Upper lobe of right lung (tissue), 1 donor: ENCODE measurements at places on chromosomes 16 and 17.
A peak's percentile ranks its signal among the peaks of the same experiment; 100 is the strongest.

DNA sequence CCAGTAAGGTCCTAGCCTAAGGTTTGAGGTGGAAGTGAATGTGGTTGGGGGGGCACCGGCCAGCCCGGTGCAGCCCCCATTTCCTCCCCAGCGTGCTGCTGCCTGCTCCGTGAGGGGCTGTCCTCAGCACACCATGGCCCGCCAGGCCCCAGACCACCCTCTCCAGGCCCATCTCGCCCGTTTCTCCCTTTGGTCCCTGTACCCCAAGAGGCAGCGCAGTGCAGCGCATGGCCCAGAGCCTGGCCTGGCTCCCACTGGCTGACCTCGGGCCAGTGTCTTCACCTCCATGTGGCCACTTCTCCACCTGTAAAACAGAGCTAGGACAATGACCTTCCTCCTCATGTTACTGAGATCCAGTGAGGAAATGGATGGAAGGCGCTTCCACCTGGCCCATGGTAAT is 170.0 kb upstream of the GSE1 start:
- no peaks in the 10 kb centered on the region for H3K27me3 ChIP-seq
- H3K4me3 ChIP-seq, result no peak overlapping the region
- no peak for DNase-seq

GRCh38 chr17:82440469-82440981 is 10.0 kb downstream of the CYBC1 start:
- H3K4me3 ChIP-seq, result peak overlapping the region; percentile 19
- peaks cover 6% of the 10 kb centered on the region for H3K4me1 ChIP-seq
- DNase-seq, result peak; percentile 73
- H3K36me3 ChIP-seq, result peaks cover 33% of the 10 kb centered on the region
- no peaks in the 10 kb centered on the region for H3K27me3 ChIP-seq
- peak overlapping the region; percentile 24 for H3K27ac ChIP-seq

DNA sequence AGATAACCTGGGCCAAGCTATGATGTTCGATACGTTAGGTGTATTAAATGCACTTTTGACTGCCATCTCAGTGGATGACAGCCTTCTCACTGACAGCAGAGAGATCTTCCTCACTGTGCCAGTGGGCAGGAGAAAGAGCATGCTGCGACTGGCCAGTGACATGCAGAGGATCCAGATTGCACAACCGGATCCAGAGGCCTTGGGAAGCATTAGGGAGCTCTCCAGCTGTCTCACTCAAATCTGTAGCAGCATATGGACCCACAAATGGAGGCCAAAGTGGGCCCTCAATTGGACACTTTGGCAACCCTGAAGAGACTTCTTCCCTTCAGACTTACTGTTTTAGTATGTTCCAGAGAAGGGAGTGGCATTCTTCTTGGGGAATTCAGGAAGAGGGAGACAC is 20.9 kb downstream of the PDZD9 start:
- no peaks in the 10 kb centered on the region for H3K27me3 ChIP-seq
- peaks cover 100% of the 10 kb centered on the region for H3K36me3 ChIP-seq
- no peak overlapping the region for H3K4me3 ChIP-seq
- no peak overlapping the region for H3K27ac ChIP-seq

DNA sequence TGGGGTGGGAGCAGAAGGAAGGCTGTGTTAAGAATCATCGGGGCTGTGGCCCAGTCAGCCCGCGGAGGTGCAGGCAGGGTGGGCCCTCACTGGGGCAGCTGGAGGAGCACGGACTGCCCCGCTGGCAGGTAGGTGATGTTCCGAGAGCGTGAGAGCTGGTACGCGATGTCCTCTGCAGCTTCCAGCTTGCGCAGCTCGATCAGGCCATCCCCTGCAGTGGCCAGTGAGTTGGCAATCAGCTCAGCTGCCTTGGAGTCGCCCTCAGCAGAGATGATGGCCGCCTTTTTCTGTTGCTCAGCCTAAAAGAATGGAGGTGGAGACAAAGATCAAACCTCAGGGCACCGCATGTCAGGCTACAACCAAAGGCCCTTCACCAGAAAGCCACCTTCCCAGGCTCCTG is 9.8 kb downstream of the PHB1 start:
- peaks cover 26% of the 10 kb centered on the region for H3K4me1 ChIP-seq
- H3K4me3 ChIP-seq, result no peak overlapping the region
- peaks cover 69% of the 10 kb centered on the region for H3K36me3 ChIP-seq
- H3K27ac ChIP-seq, result peak overlapping the region; percentile 77
- DNase-seq, result no peak

- no peak overlapping the region for H3K27ac ChIP-seq
- H3K4me3 ChIP-seq, result no peak overlapping the region
- no peak for DNase-seq
- no peaks in the 10 kb centered on the region for H3K4me1 ChIP-seq
- peaks cover 6% of the 10 kb centered on the region for H3K27me3 ChIP-seq
Measured at GRCh38 chr17:76940738-76941350, 72.6 kb downstream of the MGAT5B start.

- H3K27ac ChIP-seq, result no peak overlapping the region
- H3K36me3 ChIP-seq, result no peaks in the 10 kb centered on the region
- no peak overlapping the region for H3K4me3 ChIP-seq
- DNase-seq, result no peak
- H3K27me3 ChIP-seq, result no peaks in the 10 kb centered on the region
- H3K4me1 ChIP-seq, result no peaks in the 10 kb centered on the region
Measured at GRCh38 chr17:73133911-73134649, 30.7 kb upstream of the SSTR2 start.

DNA sequence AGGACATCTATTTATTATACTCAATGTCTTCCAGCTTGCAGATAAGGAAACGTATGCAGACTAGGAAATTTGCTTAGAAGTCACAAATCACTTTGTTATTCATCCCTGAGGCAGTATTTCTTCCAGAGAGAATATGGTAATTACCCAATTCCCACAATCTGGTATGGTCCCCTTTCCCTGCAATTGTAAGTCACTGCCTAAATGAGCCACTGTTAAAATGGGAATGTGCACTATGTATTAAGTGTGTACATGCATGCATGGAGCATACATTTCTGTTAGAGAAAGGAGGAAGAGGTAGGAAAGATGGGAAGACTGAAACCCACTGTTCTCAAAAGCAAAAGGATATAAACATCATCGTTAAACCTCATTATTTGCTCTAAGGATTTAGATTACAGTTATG is 10.0 kb downstream of the NUFIP2 start:
- H3K4me1 ChIP-seq, result peaks cover 54% of the 10 kb centered on the region
- H3K27me3 ChIP-seq, result no peaks in the 10 kb centered on the region

GRCh38 chr16:88497561-88498462 is 44.7 kb downstream of the ZFPM1 start:
- no peaks in the 10 kb centered on the region for H3K4me1 ChIP-seq
- H3K27me3 ChIP-seq, result no peaks in the 10 kb centered on the region
- no peak for DNase-seq
- no peak overlapping the region for H3K27ac ChIP-seq
- no peak overlapping the region for H3K4me3 ChIP-seq

GRCh38 chr17:80663781-80664206 is 119.2 kb downstream of the RPTOR start:
- no peak for DNase-seq
- H3K4me3 ChIP-seq, result no peak overlapping the region
- peaks cover 21% of the 10 kb centered on the region for H3K4me1 ChIP-seq

DNA sequence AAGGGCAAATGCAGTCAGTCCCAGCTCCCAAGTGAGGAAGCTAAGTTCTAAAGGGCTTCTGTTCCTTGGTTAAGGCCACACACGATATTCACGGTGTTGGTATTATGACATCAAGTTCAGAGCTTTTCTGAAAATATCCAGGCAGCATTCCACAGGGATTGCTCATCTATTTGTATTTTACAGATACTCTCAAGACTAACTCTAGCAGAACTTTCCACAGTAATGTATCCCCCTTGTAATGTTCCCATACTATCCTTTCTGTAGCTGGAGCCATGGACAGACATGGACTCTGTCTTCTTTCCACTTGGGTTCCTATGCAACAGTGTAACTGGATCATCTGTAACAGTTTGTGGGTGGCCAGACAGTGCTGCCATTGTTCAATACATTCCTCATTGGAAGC is 13.5 kb downstream of the SDR42E1 start:
- H3K36me3 ChIP-seq, result no peaks in the 10 kb centered on the region
- no peaks in the 10 kb centered on the region for H3K27me3 ChIP-seq
- H3K27ac ChIP-seq, result no peak overlapping the region
- DNase-seq, result no peak
- H3K4me1 ChIP-seq, result peaks cover 14% of the 10 kb centered on the region

GRCh38 chr16:80167657-80168390 is 373.0 kb upstream of the DYNLRB2 start:
- H3K36me3 ChIP-seq, result no peaks in the 10 kb centered on the region
- H3K4me3 ChIP-seq, result no peak overlapping the region
- H3K27ac ChIP-seq, result no peak overlapping the region
